ENCODE measurements at places on chromosomes 4 and X. TPM values are rescaled to one million over a fixed set of nuclear protein-coding genes. Genes with fewer than 3 reads are reported as not detected.

- no peak for DNase-seq
Observed at GRCh38 chrX:37820646-37821045, 26.7 kb downstream of the DYNLT3 start.

DNA sequence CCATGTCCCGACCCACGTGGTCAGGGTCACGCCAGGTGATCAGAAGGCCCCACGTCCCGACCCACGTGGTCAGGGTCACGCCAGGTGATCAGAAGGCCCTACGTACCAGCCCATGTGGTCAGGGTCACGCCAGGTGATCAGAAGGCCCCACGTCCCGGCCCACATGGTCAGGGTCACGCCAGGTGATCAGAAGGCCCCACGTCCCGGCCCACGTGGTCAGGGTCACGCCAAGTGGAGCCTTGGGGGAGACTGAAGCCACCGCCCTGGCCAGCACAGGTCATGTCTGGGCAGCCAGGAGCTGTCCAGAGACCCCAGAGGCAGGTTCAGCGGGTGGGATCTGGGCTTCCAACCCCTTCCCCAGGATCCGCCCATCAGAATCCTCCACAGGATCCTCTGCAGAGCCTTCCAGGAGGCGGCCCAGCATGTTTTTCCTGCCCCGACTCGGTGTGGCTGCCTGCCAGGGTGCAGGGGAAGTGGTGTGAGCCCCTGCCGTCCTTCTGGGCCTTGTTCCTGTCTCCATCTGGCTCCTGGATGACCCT lies 58.4 kb downstream of the FAM53A start:
- DNase-seq, result no peak

The SGMS2 gene
- 135 TPM for total RNA-seq

DNA sequence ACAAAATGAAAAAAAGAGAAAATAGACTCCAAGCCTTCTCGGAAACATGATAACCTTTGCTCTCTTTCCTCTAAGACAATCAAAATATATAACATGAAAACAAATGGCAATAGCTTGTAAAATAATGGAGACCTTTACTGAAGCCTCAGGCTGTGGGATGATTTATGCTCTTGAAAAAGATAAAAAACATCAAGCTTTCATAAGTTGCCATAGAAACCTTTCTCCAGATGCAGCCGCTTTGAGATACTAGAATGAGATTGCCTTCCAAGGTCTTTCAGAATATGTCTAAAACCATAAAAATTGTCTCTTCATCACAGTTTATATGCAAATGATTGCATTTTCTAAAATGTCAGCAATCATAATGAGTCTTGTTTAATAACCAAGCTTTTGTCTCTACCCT lies 31.6 kb downstream of the MAOB start:
- no peak for DNase-seq

DNA sequence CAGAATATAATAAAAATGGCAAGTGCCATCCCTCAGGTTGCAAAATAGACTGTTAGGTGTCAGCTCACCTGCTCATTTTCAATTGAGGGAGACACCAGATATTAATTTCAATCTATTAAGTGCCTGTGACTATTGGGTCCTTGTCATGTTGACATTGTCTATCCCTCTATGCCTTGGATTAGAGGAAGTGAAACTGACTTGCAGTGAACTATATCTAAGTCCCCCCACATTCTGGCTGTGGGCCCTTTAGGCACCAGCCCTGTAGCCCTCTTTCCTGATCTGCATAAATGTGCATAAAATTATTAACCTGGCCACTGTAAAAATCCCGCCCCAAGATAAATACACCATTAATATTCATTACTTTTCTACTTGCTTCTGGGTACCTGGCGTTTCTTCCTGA lies 293.0 kb upstream of the CLNK start:
- no peak for DNase-seq

DNA sequence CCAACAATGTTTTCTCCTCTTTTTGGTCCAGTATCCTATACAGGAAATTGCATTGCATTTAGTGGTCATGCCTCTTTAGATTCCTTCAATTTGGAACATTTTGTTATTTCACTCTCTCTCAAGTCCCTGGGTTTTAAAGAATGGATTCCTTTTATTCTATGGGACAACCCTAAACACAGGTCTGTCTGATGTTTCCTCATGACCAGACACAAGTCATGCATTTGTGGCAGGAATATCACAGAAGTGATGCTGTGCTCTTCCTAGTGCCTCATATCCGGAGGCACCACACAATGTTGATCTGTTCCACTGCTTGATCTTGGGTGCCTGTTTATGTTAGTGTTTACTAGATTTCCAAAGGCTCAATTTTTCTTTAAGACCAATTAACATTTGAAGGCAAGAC lies 69.7 kb upstream of the H2AZ1 start:
- DNase-seq, result no peak

The VCX3A gene
- not detected for total RNA-seq

- DNase-seq, result no peak
Observed at GRCh38 chr4:123876143-123876542, 479.5 kb downstream of the SPRY1 start.

DNA sequence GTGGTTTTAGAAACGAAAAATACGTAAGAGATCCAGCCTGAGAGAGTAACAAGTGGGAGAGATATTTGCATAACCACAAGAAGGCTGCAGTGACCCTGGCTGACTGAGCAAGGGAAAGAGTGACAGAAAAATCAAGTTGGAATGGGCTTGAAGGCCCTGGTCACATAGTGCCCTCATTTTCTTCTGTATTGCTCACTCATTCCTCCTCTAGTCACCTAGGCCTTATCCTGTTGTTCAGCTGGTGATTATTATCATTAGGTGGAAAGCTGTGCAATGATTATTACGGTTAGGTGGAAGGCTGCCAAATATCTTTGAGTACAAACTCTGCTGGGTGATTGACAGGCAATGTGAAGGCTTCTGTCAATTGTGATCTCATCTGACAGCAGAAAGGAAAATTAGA lies 2384.1 kb downstream of the PCDH7 start:
- DNase-seq, result no peak

The FAM199X gene
- total RNA-seq, result 35.8 TPM

- DNase-seq, result no peak
Observed at GRCh38 chr4:176433983-176434382, 114.2 kb downstream of the SPCS3 start.

DNA sequence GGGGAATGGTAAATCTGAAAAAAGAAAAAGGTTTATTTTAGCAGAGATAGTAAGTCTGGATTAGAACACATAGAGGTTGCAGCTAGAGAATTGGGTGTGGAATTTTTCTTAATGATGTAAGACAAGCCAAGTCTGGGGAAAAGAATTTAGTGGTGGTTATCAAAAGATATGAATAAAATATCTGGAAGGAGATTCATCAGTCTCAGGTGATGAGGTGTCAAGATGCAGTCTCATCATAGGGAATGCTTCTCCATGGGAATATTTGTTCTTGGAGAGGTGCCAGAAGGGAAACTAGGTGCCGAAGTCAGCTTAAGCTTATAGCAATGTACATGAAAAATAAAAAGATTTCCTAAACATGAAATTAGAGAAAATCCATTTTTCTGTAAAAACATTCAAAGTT lies 504.1 kb upstream of the NR3C2 start:
- DNase-seq, result no peak

- DNase-seq, result no peak
Observed at GRCh38 chr4:3518511-3518880, 13.7 kb downstream of the LRPAP1 start.

The WDR1 gene
- 436 TPM for total RNA-seq

DNA sequence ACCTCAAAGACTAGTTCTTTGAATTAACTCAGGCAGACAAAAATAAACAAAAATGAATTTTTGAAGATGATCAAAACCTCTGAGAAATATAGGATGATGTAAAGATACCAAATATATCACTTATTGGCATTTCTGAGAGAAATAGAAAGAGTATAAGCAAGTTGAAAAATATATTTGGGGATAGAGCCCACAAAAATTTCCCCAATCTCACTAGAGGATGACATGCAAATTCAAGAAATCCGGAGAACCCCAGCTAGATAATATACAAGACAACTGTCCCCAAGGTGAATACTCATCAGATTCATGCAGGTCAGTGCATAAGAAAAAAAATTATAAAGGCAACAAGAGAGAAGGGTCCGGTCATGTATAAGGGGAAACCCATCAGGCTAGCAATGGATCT lies 129.1 kb downstream of the CXXC4 start:
- no peak for DNase-seq

DNA sequence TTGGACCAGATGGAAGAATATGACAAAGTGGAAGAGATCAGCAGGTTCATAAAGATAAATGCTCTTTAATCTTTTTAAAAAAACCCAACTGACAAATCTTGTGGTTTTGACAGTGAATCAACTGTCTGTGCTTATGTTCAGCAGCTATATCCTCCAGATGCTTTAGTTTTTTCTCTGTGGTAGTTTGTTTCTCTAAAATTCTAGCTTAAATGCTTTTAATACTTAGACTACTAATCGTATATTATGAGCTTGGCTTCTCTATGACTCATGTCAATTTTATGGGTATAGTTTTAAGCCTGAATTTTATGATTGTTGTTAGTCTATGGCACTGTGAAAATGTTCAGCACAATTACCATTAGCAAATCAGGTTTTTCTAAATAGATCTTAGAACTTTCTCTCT lies 12.9 kb downstream of the HHIP start:
- peak; percentile 56 for DNase-seq

The RAB39B gene
- total RNA-seq, result 0.43 TPM

Data from fibroblast of villous mesenchyme (primary cell).